ENCODE measurements at places on chromosomes 13 and 19.

- DNase-seq = no peak
These were observed 22.6 kb upstream of the PPP5C start for GRCh38 chr19:46324277-46324676.

- no peak for DNase-seq
These were observed 1.8 kb upstream of the SLC7A1 start for GRCh38 chr13:29597246-29597645.

DNA sequence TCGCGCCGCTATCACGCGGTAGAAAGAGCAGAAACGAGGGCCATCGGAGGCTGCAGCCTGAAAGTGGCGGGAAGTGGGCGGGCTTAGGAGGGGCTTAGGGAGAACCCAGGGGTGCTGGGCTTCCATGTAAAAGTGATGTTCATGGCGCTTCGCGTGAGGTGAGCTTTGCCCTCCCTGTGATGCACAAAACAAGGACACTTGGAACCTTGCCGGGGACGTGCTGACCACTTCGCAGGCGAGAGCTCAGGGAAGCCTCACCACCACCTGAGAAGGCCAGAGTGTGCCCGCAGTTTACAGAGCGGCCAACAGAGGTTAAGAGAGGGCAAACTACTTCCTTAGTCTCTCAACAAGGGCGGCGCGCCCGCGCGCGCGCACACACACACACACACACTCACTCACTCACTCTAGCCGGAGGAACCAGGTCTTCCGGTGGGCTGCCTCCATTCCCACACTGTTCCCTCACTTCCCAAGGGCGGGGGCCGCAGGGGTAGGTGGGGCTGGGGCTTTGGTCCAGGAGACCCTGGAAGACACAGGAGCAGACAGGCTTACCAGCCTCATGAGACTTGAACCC is 651 bp downstream of the GAPDHS start:
- DNase-seq = peak; percentile 25

GRCh38 chr13:41668130-41668757 is 210.9 kb downstream of the RGCC start:
- no peak for DNase-seq

DNA sequence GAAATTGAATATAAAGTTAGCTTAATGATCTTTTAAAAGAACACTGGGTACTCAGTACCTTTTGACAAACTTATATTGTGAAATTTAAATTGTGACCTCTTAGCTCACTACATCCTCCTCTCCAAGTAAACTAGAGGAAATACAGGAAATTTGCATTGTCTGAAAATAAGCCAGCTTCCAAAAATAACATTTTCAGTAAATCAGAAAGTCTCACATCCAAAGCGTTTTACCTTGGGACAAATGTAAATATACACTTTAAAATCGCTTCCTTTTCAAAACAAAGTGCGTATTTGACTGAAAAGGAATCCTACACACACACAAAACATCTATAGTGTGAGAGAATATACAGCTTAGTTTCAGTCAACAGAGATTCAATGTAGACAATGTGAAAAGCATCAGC is 2.1 kb upstream of the EFNB2 start:
- DNase-seq = no peak

GRCh38 chr13:64962404-64962803 is 2267.7 kb downstream of the PCDH9 start:
- DNase-seq = no peak

GRCh38 chr13:53775807-53776206 is 747.2 kb downstream of the OLFM4 start:
- DNase-seq = no peak

DNA sequence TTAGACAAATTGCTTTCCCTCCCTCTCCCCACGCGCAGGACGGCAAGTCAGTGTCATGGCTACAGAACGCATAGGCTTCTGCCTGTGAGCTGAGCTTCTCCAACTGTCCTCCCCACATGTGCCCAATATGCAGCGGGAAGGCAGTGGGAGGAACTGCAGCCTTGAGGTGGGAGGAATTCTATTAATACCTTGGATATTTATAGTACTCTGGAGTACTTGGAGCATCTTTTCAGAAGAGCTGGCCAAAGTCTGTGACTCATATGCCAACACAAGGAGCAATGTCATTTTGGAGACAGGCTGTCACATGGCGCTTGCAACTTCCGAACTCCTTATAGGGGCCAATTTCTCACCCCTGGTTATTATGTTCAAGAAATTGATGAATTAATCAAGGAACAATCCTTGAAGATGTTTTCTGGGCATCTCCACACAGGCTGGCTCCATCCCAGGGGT is 245.0 kb upstream of the SERP2 start:
- DNase-seq = no peak

GRCh38 chr13:42836930-42837690 is 55.7 kb downstream of the FAM216B start:
- no peak for DNase-seq

All from activated CD8-positive, alpha-beta memory T cell treated with anti-CD3 and anti-CD28 coated beads for 1 hour (primary cell).